ENCODE measurements at places on chromosomes 6 and 20.

DNA sequence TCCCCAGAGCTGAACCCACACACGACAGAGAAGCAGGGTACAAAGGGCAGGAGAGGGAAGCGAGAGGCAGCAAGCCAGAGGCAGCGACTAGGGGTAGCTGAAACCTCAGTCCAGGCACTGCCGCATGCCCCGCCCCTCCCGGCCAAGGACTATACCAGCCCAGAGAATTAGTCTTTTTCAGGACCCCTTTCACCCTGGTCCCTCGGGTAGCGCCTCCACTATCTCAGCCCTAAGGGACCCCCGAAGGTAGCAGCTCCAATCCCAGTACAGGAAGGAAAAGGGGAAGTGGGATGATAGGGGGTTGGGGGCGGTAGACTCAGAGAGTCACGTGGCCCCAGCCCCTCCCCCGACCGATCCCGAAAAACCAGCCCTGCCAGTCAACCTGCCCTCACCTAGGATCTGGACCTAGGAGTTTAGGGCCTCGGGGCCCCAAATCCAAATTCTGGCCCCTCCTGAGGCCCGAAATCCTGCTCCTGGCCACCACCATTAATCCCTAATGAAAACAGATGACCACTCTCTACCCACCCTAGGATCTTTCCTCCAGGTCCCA, 1.3 kb downstream of the RGL2 start:
- no peak for DNase-seq

GRCh38 chr6:7628479-7628878, 38.5 kb downstream of the SNRNP48 start:
- DNase-seq = no peak

- no peak for DNase-seq
These were observed 23.5 kb downstream of the DHX35 start for GRCh38 chr20:38985603-38986170.

DNA sequence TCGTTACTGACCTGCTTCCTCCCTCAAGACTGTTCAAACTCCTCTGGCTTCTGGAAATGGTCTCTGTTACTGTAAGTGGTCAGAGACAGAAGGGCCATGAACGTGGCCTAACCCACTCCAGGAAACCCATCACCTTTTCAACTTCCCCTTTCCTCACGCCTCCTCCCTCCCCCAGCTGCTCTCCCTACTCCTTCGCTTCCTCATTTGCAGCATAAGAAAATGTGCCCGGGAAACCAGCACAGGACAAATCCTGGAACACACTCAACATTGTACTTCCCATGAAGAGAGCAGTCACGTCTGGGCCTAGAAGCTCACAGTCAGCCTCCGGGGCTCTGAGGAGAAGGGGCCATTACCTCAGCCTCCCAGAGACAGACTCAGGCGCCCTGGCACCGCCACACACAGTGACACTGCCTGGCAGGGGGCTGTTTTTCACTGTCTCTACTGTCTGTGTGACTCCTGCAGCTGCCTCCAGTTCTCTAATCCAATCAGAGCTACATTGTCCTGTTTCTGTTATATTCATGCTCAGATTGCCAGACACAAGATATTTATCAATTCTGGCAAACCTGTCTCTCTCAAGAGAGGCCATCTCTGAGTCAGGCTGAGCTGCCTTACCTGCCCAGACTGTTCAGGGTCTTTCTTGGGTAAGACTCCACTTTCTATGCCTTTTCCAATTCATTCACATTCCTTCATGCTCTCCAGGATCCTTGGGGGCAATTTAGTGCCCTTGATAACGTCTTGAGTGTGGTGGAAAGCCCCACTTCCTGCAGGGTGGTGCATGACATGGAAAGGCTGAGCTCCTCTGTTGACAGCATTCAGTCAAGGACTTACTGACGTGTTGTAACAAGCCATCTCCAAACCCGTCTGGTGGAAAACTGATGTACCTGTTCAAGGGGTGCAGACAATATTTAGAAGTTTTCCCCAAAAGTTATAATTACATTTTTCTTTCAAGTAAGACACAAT, 242.2 kb downstream of the HIVEP2 start:
- no peak for DNase-seq

- DNase-seq = no peak
These were observed 215.2 kb upstream of the ARID1B start for GRCh38 chr6:156562019-156562418.

DNA sequence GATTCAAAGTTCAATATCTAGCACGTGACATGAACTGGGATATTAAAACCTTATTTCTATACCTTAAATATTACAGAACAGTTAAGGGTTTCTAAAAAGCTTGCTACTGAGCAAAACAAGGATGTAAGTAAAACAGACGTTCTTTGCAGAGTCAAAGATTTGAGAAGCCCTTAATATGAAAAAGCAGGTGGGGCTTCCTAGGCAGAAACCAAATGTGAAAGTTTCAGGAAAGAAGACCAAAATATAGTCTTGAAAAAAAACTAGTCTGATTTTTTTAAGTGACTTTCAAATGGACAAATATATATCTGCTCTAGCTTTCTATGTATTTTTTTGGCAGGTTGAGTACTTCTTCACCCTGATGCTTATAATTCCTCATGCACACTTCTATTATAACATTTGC, 63.2 kb downstream of the TNFRSF21 start:
- DNase-seq = no peak

GRCh38 chr6:93571346-93571745, 152.0 kb upstream of the EPHA7 start:
- DNase-seq = no peak

DNA sequence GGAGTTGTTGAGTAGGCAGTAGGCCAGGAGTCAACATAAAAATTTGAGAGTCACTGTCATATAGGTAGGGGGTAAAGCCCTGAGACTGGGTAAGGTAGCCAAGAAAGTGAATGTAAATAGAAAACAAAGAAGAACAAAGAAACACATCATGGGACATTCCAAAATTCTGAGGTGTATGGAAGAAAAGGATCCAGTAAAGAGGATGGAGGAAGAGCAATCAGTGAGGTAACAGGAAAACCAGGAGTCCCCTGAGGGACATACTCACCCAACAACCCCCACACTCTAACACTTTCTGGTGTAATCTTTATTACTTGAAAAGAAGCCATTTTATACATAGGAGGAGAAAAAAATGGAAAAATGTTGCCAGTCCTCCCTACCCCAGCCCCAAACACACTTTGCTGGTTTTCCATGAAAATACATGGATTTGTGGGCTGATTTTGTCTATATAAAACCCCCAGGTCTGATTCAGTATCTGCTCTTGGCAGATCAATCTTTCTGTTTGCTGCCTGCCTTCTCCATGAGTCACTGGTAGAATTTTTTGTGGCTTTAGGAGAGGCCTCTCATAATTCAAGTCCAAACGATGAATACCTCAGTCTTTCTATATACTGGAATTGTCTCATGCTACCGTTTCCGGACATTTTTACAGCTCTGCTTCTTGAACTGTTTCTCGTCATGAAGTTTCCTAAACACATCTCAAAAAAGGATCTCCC, 271.4 kb upstream of the MAN1A1 start:
- DNase-seq = no peak

- no peak for DNase-seq
These were observed 2.3 kb downstream of the DTD1 start for GRCh38 chr20:18589941-18590674.

DNA sequence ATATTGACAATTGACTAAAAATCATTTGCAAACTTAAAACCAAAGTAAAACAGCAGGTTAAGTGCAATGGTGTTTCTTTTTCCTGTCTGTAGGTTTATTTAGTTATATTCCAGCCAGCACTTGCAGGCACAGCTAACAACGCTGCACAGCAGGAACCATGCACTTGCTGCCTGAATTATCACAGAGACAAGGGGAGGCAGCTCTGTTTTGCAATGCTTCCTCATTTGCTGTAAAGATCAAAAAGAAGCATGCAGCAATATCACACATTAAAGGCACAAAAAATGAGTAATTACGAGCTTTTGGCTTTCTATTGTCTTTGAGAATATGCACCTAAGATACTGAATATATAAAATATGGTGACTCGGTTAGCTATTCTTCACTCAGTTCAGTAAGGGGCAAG, 241.9 kb downstream of the EPHA7 start:
- DNase-seq = no peak

DNA sequence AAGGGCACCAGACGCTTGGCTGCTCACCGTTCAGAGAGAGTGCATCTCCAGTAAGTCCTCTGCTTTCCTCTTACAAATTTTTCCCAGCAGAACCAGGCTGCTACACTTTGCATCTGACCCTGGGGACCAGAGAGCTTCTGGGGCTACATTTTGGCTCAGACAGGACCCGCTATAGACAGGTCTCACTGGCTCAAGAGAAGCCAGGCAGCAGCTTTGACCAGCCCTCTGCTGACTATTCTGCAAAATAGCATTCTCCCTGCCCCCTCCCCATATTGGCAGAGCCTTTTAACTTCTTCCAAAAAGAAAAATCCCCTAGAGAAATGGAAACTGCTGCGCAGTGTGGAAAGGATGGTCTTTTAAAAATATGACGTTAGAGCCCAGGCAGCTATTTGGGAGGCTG, 37.2 kb downstream of the CPXM1 start:
- no peak for DNase-seq

DNA sequence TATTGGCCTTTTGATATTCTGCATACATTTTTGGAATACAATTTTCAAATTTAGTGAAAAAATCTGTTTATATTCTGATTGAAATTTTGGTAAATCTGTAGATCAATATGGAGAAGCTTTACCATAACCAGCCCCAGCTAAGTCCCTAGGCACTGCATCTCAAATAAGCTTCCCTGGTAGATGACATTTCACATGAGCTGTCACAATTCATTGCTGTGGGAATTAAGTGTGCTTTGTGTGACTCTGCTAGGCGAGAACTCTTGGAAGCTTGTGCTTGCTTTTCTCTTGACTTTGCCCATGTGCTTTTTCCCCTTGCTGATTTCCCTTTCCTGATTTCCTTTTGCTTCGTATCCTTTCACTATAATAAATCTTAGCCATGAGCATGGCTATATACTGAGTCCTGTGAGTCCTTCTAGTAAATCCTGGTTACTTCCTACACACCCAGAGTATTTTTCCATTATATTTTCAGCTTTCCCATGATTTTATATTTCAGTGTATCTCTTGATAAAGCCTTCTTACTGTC, 166.5 kb upstream of the MMS22L start:
- DNase-seq = no peak

- no peak for DNase-seq
These were observed 222.1 kb upstream of the SULF2 start for GRCh38 chr20:48007351-48007750.

- DNase-seq = no peak
These were observed 63.0 kb downstream of the CHMP4B start for GRCh38 chr20:33874129-33874528.

DNA sequence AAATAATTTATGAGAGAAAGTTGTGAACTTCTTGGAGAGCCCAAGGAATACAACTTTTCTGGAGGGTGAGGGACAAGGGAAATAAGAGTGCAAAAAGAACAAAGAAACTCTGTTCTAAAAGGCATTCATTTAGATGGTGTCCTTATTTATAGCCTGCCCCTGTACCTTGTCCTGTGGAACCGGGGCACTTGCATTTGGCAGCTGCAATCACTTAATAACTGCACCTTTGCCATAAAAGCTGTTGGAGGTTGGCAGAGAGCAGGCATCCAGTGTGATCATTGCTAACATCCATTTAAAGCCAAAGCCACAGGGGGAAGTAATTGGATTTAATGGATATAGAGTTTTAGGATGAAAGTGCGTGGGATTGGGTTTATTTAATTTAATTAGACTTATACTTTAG, 50.8 kb upstream of the SGK1 start:
- DNase-seq = no peak
